ENCODE measurements at places on chromosomes 7 and 10.
A peak's percentile ranks its signal among the peaks of the same experiment; 100 is the strongest.

- H3K4me3 ChIP-seq = no peak overlapping the region
- DNase-seq = no peak
- no peaks in the 10 kb centered on the region for H3K4me1 ChIP-seq
- H3K27ac ChIP-seq = no peak overlapping the region
- peaks cover 4% of the 10 kb centered on the region for H3K27me3 ChIP-seq
These were observed 50.7 kb upstream of the AMPH start for GRCh38 chr7:38681882-38682281.

DNA sequence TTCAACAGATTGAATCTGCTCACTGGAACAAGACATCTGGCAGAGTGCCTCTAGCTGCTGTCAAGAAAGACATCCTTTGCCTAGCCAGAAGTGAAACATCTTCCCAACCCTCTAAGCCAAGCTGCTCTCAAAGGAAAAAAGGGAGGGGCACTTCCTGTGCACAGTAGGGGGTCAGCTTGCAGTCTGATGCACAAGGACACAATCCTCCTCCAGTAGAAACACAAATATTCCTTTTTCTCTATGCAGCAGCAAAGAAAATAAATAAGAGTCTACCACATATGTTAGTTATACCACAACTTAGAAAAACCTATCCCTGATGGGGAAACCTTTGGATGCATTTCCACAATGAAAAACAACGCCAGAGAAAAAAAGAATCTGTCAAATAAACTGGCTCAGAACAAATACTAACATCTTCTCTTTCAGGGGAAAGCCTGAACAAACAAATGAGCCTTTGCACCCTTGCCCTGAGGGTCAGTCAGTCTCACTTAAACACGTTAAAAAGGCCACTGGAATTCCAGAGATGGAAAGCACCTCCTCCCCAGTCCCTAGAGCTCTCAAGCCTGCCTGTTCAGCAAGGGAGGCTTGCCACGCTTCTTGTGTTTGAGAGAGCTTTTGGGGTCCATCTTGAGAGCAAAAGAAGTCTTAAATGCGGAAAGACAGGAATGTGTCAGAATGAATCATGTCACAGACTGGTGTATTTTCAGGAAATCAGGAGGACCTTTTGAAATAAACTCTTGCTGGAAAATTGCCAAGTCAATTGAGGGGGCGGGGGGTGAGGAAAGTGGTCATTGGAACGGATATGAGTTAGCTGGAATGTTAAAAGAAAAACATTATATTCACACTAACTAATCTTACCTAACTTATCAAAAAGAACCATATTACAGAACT, 7.5 kb downstream of the LAMB1 start:
- no peaks in the 10 kb centered on the region for H3K4me1 ChIP-seq
- no peak overlapping the region for H3K27ac ChIP-seq
- no peak overlapping the region for H3K4me3 ChIP-seq

DNA sequence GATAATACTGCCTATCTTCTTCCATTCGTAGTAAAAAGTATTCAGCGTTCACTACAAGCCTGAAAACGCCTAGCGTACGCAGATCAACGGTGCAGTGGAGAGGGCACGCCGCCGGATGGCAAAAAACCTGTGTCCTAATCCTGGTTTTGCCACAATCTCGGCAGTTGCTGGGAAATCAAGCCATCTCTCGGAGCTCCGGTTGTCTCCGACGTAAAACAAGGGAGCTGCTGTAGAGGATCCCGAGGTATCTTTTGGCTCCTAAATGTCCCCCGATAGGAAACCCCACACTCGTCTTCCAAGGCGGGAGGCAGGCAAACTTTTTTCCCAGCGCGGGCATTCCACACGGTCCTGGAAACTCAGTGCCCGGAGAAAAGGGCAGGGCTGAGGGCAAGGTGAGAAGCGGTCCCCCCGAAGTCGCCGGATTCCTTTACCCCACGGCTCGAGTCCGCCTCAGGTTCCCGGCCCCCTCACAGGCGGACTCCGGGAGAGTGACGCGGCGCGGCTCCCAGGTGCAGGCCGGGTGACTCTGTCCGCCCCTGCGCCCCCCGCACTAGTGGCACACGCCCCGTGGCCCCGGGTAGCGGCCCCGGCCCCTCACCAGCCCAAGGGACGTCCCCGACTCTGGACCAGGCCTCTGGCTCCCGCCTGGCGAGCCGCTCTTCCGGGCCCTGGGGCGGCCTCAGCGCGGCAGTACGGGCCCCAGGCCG, 649 bp downstream of the IDE start:
- DNase-seq = peak; percentile 36
- H3K4me3 ChIP-seq = peak overlapping the region; percentile 81
- H3K27ac ChIP-seq = peak overlapping the region; percentile 91
- peaks cover 43% of the 10 kb centered on the region for H3K4me1 ChIP-seq
- H3K36me3 ChIP-seq = no peaks in the 10 kb centered on the region

- DNase-seq = no peak
- H3K36me3 ChIP-seq = no peaks in the 10 kb centered on the region
- H3K4me1 ChIP-seq = no peaks in the 10 kb centered on the region
- no peak overlapping the region for H3K27ac ChIP-seq
- H3K4me3 ChIP-seq = no peak overlapping the region
These were observed 89.8 kb upstream of the HDAC9 start for GRCh38 chr7:18405726-18406125.

GRCh38 chr10:11159543-11160215, 142.0 kb downstream of the CELF2 start:
- no peaks in the 10 kb centered on the region for H3K36me3 ChIP-seq
- H3K4me1 ChIP-seq = peaks cover 50% of the 10 kb centered on the region
- no peak for DNase-seq
- H3K27me3 ChIP-seq = no peaks in the 10 kb centered on the region
- H3K27ac ChIP-seq = peak overlapping the region; percentile 95

DNA sequence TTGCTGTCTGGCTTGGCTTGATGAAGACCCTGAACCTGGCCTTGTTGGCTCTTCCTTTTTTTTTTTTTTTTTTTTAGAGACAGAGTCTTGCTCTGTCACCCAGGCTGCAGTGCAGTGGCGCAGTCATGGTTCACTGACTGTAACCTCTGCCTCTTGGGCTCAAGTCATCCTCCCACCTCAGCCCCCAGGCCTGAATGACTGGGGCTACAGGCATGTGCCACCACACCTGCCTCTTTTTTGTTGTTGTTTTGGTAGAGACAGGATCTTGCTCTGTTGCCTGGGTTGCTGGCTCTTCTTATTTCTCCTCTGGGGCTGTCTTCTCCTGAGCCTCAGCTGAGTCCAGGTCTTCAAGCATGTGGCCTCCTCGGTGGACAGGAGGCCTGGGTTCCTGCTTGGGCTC, 44.7 kb downstream of the PRF1 start:
- no peaks in the 10 kb centered on the region for H3K36me3 ChIP-seq
- H3K27me3 ChIP-seq = no peaks in the 10 kb centered on the region
- no peak overlapping the region for H3K4me3 ChIP-seq
- H3K27ac ChIP-seq = no peak overlapping the region
- peaks cover 12% of the 10 kb centered on the region for H3K4me1 ChIP-seq

- peaks cover 4% of the 10 kb centered on the region for H3K27me3 ChIP-seq
- H3K4me3 ChIP-seq = no peak overlapping the region
- H3K36me3 ChIP-seq = no peaks in the 10 kb centered on the region
- H3K27ac ChIP-seq = no peak overlapping the region
- DNase-seq = no peak
These were observed 31.1 kb upstream of the HIBADH start for GRCh38 chr7:27693794-27694193.

GRCh38 chr10:72334196-72334824, 20.4 kb downstream of the DNAJB12 start:
- peaks cover 34% of the 10 kb centered on the region for H3K4me1 ChIP-seq
- H3K36me3 ChIP-seq = peaks cover 6% of the 10 kb centered on the region
- DNase-seq = peak; percentile 24
- H3K4me3 ChIP-seq = peak overlapping the region; percentile 74
- no peaks in the 10 kb centered on the region for H3K27me3 ChIP-seq
- peak overlapping the region; percentile 96 for H3K27ac ChIP-seq

DNA sequence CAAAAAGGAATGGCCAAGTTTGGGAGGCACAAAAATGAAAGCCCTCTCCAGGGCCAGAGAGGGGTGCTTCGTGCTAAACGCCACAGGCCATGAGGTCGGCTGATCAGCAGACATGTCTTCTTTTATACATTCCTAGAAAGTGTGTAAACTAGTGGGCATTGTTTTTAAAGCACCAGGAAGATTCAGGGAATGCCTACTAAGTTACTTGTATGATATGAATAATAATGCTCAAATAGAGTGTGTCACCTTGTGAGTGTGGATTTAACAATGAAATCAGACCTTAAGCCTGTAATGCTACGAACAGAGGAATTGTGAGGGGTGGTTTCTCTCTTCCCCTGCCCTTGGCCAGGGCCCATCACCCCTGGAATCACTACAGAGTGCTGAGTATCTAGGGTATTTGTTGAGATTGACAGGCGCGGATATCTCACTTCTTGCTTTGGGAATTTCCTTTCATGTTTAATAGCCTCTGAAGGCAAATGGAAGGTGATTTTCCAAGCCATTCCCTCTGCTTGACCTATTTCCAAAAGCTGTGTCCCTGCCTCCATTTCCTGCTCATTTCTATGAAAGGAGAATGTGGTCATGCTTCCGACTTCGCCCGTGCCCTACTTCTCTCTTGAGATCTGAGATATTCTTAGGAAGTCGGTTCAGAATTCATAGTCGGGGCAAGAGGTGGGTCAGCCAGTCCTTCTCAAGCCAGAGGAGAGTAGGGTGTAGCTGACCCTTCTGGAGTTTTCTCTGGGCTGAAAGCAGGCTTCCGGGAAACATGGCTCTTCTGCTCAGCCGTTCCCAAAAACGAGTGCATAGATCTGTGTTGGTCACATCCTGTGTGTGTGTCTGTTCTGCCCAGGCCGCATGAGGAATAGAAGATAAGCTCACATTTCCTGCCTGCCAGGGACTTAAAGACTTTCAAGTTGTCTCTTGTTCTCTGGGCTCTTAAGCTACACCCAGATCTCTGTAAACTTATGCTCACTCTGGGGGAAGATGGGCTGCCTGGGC, 167.8 kb upstream of the ITGB1 start:
- no peaks in the 10 kb centered on the region for H3K27me3 ChIP-seq
- no peak for DNase-seq
- peak overlapping the region; percentile 44 for H3K4me3 ChIP-seq
- H3K27ac ChIP-seq = peak overlapping the region; percentile 90
- no peaks in the 10 kb centered on the region for H3K36me3 ChIP-seq
- H3K4me1 ChIP-seq = peaks cover 23% of the 10 kb centered on the region

- no peak for DNase-seq
- no peaks in the 10 kb centered on the region for H3K36me3 ChIP-seq
- H3K4me1 ChIP-seq = no peaks in the 10 kb centered on the region
- no peak overlapping the region for H3K4me3 ChIP-seq
- no peak overlapping the region for H3K27ac ChIP-seq
These were observed 75.0 kb downstream of the CPVL start for GRCh38 chr7:29071203-29071874.

DNA sequence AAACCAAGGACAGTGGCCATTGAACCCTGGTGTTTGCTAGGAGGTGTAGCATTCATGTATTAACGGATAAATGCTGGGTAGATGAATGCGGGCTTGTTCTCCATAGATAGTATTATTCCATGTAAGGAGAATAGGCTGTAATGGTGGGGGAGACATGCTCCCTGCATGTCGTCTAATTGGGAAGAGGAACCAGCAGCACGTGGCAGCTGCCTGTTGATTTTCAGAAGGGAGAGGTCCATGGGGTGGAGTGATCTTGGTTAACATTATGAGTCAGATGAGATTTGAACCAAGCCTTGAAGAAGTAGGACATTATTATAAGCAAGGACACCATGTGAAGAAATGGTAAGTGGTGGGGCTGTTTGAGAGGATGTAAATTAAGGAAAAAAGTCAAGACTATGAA, 112.5 kb downstream of the WNT2 start:
- DNase-seq = no peak
- H3K36me3 ChIP-seq = peaks cover 3% of the 10 kb centered on the region
- H3K4me3 ChIP-seq = no peak overlapping the region
- no peaks in the 10 kb centered on the region for H3K27me3 ChIP-seq
- H3K4me1 ChIP-seq = no peaks in the 10 kb centered on the region

DNA sequence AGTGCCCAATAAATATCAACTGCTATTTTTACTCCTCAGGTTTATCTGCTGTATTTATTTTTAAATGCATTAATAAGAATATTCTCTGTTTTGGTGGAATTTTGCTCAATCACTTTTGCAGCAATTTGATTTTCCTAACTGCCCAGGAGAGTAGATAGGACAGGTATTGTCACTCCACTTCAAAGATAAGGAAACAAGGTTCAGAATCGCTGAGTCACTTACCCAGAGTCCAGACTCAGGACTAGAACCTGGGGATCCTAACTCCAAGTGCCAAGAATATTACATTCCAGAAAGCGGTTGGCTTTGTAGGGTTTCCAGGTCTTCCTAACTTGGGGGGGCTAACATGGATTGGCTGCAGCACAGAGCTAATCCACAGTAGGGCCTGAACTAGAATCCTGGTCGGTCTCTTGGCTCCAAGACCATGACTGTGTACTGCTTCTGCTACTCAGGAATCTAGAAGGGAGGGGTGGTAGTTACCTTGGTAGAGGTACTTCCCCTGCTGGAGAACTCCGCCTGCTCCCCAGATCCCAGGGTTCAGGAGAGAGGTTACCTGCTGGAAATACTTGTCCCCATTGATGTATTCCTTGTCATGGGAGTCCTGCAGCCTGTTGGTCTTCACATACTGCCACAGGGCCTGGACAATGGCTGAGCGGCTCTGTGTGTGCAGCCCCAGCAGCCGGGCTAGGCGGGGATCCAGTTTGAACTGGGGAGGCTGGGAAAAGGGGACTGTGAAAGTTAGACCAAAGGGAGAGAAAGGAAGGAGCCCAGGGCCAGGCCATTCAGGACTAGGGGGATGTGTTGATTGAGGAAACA, 7.3 kb downstream of the SMARCD3 start:
- DNase-seq = no peak
- H3K27me3 ChIP-seq = no peaks in the 10 kb centered on the region
